RWPE1 (cell line): ENCODE measurements at places on chromosomes 13 and 19.

- DNase-seq: no peak
These were observed 977 bp upstream of the IL17D start for GRCh38 chr13:20702530-20702914.

DNA sequence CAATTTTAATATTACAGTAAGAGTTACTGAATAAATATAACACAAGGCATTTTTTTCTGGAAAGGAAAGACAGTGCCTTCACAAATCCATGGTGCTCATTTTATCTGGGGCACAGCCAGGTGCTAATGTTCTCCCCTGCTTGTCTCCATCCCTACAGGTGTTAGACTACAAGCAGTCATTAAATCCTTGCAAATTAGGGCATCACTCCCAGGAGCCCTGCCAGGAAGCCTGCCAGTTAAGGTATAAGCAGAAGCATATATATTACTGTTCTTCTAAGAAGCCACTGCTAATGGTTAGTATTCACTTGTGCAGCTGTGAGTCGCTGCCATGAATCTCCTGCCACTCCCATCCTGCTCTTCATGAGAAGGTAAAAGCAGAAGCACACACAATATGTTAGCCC is 149.7 kb downstream of the OXGR1 start:
- DNase-seq: no peak

GRCh38 chr19:49488863-49489537 is 1.6 kb downstream of the RPL13A start:
- no peak for DNase-seq

DNA sequence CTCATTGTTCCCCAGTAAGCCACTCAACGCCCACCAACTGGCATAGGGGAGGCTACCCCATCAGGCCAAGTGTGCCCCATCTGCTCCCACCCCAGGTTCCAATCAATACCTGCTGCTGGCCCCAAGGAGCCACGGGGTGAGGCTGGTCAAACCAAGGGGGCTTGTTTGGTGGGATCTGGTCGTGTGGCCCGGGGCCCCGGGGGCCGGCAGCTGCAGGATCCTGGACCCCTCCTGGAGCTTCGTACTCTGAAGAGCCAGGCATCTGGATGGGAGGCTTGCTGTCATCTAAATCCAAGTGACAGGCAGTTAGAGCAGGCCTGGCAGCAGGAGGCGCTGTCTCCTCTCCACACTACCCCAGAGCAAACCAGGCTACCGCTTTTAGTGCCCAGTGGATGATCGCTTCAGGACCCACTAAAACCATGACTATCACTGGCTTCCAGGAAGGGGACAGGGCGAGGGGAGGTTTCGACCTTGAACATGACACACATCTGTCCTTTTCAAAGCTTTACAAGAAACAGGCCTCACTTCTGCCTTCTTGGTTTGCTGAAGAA is 14.2 kb downstream of the CHERP start:
- DNase-seq: no peak

GRCh38 chr13:44403461-44404056 is 29.9 kb downstream of the SERP2 start:
- no peak for DNase-seq

GRCh38 chr19:10740798-10741197 is 22.9 kb downstream of the DNM2 start:
- DNase-seq: no peak
